ENCODE measurements at places on chromosomes 11 and 22.

GRCh38 chr11:15073361-15074205 lies at the start of gene CALCB:
TSS of gene CALCB (plus strand) at chr11:15073593. CDS start at chr11:15074719, 1,126 bp downstream.
- DNase-seq = no peak

GRCh38 chr11:65251476-65251875 lies 10.3 kb upstream of the POLA2 start:
- DNase-seq = no peak

DNA sequence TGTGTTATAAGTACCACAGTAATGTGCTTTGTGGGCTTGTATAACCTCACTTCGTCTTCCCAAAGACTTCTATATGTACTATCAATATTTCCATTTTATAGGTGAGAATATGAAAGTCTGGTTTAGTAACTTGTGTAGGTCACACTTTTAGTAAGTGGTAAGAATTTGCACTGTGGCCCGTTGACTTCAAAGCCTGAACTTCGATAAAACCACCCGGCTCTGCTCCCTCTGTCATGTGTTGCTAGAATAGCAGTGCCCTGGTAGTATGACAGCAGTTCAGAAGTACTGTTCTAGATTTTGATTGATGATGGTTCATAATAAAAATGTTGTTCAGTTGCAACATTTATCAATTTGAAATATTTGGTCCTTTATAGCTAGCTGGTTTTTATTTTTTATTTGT lies 110.2 kb upstream of the SORL1-AS1 start:
- DNase-seq = no peak

- DNase-seq = no peak
Observed at GRCh38 chr11:44377121-44377520, 67.2 kb upstream of the ALX4 start.

DNA sequence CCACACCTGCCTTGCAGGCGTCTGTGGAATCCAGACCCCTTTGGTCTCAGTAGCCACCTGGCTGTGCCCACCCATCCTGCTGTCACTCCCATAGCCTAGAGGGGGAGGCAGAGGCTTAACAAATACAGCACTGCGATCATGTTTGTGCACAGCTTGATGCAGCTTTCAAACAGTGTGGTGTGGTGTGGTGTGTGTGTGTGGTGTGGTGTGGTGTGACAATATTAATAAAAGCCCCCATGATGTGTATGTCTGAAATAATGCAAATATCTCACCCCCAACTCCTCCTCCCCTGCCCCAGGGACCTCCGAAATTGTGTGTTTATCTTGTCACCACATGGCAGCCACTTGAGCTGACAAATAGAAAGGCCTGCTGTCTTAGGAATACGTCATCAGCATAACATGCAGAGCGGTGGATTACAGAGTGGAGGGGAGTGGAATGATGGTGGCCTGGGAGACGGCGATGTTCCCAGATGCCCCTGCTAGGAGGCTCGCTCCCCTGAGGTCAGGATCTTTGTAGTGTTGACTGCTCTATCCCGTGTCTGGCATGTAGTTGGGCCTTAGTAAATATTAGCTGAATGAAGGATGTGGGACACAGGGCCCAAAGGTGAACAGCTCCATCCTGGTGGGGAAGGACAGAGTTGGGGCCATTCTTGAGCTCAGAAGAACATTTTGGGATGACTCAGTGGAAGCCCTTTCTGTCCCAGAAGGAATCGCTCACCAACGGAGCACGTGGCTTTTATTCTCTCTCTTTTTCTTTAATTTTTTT lies 2.8 kb downstream of the PDXP start:
- DNase-seq = no peak

DNA sequence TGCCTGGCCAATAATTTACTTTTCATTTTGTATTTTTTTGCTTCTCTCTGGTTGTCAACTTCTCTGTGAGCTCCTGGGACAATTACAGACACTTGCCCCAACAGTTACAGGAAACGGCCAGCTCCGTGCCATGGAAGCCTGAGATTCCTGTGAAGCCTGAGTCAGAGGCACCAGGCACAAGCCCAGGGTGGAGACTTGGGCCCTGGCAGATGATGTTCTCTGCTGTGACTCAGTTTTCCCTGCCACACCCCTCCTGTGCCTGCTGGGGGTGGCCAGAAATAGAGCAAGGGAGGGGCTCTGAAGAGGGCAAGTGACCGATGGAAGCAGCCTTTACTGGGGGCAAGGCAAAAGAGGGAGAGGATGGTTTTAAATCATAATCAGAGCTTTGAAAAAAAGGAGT lies 4.9 kb downstream of the ATP5MGL start:
- DNase-seq = no peak

GRCh38 chr11:13595166-13595565 lies 73.3 kb upstream of the FAR1 start:
- DNase-seq = no peak

DNA sequence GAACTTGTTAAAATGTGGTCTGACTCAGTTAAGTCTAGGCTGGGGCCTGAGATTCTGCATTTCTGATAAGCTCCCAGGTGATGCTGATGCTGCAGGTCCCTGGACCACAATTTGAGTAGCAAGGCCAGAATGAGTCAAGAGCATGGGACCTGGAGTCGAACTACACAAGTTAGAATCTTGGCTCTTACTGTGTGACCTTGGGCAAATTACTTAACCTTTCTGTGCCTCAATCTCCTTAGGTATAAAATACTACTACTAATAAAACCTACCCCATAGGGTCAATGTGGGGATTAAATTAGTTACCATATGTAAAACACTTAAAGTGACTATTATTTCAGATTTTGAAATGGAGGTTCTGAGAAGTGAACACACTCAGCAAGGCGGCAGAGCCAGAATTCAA lies 34.3 kb downstream of the GDPD5 start:
- DNase-seq = no peak

DNA sequence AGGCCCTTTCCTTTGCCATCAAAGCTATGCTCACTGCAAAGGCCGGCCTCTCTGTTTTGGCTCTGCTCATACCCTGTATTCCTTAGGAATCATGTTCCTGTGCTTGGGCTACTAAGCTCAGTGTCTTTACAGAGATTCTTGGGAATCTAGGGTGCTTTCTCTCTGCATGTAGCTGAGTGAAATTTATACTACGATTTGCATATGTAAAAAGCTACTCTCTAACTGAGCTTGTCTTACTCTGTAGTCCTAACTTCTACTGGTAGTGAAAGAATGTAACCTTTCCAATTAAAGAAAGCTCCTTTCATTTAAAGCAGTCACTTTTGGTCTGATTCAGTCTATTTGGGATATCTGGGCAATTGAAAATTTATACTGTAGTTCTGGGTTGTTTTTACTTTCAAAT lies 32.2 kb downstream of the DNHD1 start:
- DNase-seq = no peak

GRCh38 chr22:20429254-20430100 lies 8.1 kb downstream of the SCARF2 start:
- DNase-seq = peak; percentile 61

GRCh38 chr11:2700415-2701211 lies 819 bp upstream of the KCNQ1OT1 start:
- peak; percentile 5 for DNase-seq

GRCh38 chr11:11427542-11427941 lies 74.5 kb upstream of the CSNK2A3 start:
- no peak for DNase-seq

DNA sequence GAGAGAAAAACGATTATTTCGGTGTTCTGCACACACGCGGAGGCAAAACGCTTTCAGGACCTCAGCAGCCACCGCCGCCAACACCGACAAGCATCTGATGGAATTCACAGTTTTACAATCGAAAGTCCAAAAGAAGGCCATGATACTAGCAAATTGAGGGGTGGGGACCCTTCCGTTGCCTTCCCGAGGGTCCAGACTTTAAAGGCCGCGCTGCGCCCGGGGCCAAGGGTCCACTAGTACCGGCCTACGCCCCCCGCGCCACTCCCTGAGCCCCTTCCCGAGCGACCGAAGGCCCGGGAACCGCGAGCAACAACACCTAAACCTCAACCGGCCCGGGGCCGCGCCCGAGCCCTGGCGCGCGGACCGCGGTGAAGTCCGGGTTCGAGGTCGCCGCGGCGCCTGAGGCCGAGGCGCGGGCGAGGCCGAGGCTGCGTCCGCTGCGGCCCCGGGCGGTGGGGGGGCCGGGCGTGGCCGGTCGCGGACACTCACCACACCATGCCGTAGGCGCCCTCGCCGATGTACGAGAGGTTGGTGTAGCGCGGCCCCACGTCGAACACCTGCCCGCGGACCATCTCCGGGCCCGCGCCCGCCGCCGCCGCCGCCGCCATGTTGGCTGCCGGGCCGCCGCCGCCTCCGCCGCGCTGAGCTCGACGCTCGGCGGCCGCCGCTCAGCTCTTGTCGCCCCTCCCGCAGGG lies 465 bp downstream of the MAPK1 start:
- DNase-seq = no peak

- DNase-seq = no peak
Observed at GRCh38 chr11:64913171-64913727, 3.8 kb downstream of the ATG2A start.

- no peak for DNase-seq
Observed at GRCh38 chr11:115590254-115590653, 86.0 kb upstream of the CADM1 start.

DNA sequence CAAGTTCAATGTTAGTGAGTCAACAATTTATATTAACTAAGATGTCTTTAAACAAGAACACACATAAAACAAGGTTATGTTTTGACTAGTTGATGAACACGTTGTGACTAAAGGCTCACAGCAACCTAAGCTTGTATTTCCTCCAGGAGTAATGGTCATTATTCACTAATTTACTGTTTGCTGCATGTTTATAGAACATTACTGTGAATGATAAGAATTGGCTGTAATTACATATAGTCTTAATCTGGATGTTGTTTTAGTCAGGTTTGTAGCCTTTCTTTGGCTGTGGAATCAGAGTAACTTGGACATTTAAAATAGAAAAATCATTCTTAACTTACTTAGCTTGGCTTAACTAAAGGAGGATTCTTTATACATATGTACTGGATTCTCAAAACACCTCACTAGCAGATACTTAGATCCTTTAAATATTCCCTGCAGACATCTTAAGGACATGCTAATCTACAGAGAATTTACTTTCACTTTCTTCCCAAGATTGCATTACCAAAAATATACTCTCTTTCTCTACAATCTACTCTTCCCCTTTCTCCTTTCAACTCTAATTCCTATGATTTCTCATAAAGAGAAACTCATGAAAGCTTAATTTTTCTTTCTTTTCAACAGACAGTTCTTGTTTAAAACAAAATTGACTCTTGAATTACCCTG lies 319.7 kb upstream of the CTSC start:
- DNase-seq = no peak

DNA sequence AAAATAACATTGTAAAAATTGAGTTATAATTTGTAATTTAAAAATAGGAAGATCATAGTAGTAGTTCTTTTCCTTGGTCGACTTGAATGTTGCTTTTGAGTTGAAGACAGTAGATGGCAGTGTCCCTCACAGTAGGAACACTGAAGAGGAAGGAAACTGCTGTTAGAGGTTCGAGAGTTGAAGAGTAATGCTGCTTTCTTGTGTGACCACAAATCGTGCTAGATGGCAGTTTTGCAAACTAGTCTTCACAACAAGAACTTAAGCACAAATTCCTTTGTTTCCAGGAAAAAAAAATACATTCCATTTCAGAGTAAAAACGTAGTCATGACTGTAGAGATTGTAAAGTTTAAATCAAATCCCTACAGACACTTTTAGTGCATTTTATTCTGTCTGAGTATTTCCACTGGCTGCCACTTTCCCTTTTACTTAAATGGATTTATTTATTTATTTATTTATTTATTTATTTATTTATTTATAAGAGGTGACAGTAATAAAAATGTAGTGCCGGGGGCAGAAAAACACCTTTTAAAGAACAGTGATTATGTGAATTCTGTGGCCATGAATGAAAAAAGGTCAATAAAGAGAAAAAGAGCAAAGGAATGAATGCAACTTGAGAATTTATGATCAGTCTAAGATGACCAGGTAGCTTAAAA lies 54.6 kb downstream of the SPECC1L start:
- no peak for DNase-seq

DNA sequence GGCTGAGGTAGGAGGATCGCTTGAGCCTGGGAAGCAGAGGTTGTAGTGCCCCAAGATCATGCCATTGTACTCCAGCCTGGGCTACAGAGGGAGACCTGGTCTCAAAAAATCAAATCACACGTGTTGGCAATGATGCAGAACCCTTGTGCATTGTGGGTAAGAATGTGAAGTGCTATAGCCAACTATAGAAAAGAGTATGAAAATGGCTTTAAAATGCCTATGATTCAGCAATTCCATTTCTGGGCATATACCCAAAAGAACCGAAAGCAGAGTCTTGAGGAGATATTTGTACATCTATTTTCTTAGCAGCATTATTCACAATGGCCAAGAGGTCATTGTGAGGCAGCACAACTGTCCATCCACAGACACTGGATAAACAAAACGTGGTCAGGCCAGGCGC lies 2.6 kb upstream of the FADS3 start:
- DNase-seq = no peak

DNA sequence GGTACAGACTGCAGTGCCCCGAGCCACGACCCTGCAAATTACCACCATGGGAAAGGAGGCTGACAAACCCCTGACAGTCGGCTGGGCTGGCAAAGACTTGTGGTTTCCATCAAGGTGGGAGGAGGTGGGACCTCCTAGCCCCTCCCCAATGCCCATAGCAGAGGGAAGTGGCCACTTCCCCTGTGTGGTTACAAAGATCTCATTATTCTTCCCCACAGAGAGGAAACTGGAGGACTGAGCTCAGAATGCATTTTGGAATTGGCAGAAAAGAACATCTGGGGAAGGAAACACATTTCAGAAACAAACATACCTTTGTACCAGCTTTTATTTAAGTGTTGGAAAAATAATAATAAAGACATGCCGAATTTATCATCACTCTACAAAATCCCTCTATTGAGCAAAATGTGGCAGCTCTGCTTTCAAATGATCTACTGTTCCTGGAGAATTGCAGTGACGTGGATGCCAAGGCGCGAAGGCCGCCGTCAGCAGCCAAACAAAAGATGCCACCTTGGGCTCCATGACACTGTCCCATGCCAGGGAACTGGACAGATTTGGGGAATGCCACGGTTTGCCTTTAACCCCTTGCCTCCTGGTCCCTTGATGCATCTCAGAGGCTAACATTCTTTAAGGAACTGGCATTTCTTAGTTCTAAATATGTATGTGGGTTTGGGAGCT lies 169.6 kb downstream of the CRYBB2 start:
- DNase-seq = no peak

DNA sequence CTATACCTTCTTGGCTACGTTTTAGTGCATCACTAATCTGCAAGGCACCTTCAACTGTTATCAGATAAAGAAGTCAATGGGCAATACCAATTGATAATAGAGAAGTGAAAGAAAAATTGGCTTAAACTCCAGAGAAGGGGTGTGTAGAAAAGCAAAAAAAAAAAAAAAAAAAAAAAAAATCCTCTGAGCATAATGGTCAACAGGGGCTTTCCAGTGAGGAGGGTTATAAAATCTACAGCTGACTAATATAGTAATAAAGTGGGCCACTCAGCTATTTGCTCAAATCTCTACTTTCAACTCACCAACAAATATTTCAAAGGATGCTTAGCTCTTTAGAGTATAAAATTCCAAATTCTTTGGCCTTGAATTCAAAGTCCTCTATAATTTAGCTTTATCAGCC lies 77.8 kb downstream of the APOL5 start:
- DNase-seq = no peak
